ENCODE measurements at places on chromosomes 5 and 9.

DNA sequence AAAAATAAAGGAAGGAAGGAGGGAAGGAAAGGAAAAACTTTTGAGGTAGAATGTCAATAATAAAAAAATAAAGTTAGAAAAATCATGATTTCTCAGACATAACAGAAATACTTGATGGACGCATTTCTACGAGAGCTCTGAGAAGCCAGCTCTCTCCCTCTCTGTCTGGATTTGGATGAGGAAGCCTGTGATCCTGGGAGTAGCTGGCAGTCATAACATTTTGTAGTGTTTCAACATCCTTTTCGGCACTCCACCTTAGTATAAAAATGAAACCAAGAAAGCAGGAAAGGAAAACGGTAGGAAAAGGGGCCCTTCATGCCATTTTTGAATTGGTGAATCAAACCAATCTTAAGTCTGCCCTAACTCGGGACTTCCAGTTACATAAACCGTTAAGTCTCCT, 321.3 kb downstream of the EPB41L4A start:
- DNase-seq, result peak; percentile 62

DNA sequence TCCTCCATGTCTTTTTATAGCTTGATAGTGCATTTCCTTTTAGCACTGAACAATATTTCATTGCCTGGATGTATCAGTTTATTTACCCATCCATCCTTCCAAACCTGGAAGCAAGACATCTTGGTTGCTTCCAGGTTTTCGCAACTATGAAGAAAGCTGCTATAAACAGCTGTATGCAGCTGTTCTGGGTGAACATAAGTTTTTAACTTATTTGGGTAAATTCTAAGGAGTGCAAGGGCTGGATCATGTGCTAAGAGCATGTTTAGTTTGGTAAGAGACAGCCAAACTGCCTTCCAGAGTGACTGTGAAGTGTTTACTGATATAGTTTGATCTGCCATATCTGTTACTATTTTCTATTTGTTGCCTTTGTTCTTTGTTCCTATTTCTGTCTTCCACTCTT, 58.5 kb downstream of the CSF2 start:
- no peak for DNase-seq

DNA sequence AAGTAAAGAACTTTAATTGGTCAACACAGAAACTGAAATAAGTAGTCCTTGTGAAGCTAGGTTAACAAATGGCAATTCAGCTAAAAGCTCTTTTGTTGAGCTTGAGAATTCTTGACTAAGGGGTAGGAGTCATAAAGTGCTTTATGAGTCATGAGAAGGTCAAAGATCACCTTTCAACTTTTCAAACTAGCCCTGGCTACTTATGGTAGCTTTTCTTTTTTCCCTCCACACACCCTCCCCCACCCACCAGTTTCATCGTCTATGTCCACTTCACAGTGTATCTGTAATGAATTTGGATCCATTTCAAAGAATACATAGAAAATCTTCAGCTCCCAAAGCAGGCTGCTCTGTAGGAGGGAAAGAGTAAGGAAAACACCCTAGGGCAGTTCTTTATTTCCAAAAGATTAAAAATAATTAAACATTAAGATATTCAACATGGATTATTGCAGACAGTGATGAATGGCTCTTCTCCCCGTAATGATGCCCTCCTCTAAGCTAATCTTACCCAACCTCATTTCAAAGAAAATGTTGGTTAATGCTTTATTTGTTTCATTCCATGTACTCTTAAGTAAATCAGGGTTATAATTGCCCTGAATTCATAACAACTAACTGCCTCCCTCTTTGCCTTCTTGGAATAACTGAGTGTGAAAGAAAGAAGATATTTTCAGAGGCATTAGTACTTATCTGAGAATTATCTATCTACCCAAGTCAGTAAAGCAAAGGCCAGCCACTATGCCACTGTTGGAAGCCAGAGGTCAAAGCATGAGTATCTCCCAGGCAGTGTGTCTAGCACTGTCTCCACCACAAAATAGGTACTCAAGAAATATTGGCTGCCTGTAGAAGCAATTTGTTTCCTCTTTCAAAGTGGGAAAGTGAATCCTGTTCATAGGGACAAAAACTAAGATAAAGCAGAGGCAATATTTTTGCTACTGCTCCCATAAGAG, 290.6 kb downstream of the PIK3R1 start:
- peak; percentile 52 for DNase-seq

DNA sequence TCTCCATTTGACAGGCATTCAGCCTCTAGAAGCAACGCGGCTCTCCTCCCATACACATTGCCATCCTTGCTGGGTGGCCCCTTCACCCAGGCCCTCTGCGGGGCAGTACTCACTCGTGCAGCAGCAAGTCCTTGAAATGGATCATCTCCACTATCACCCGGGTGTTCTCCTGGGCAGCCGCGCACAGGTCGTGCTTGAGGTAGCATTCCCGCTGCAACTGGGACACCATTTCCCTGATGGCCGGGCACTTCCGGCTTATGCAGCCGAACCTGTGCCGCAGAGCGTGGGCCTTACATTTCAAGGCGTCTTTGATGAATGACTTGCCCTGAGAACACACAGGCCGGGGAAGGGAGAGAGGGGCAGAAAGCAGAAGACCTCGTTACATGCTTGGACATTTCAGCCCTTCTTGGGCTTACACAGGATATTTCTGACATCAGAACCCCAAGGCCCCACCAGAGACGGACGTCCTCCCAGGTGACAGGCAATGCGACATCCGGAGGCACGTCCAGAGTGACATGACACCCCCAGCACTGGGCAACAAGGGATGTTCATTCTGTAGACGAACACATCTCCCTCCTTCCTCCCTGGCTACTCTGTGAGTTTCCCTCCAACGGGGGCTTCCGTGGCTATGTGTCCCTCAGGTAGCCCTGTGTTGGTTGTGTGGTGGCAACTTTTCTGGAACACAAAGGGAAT, 5.0 kb downstream of the STC2 start:
- DNase-seq, result no peak

GRCh38 chr9:10876333-10876732, 263.5 kb upstream of the PTPRD start:
- DNase-seq, result no peak

DNA sequence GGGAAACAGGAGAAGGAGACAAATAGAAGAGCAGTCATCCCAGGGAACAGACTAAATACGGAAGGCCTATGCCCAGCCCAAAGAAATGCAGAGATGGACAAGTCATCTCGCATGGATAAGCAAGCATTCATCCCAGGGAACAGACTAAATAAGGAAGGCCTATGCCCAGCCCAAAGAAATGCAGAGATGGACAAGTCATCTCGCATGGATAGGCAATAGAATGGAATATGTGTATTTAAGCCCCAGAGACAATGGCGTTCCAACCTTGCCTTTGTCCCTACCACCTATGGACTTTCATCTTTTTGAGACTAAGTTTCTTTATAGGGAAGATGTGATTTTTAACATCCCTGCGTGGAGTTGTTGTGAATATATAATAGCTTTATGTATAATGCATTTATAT, 242.2 kb upstream of the TNC start:
- no peak for DNase-seq

- DNase-seq, result no peak
These were observed 113.8 kb downstream of the MED27 start for GRCh38 chr9:131965841-131966240.

- no peak for DNase-seq
These were observed 567.9 kb downstream of the EBF1 start for GRCh38 chr5:158531860-158532259.

GRCh38 chr5:43702815-43703214, 99.8 kb downstream of the NNT start:
- DNase-seq, result peak; percentile 50

DNA sequence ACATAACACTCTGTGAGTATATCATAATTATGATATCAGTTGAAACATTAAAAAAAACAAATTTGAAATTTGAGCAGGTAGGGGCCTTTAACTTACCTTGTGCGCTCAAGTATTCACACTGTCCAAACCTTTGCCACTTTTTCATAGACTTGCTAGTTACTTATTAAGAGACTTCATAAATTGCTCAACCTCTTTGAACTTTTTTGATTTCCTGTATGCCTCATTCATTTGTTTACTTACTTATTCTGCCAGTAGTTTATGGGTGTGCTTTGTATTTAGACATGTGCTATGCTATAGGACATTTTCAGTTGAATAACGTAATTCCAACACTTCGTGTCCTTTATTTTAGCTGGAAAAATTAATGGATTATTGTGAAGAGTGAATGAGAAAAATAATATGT, 204.8 kb downstream of the HCN1 start:
- DNase-seq, result no peak

DNA sequence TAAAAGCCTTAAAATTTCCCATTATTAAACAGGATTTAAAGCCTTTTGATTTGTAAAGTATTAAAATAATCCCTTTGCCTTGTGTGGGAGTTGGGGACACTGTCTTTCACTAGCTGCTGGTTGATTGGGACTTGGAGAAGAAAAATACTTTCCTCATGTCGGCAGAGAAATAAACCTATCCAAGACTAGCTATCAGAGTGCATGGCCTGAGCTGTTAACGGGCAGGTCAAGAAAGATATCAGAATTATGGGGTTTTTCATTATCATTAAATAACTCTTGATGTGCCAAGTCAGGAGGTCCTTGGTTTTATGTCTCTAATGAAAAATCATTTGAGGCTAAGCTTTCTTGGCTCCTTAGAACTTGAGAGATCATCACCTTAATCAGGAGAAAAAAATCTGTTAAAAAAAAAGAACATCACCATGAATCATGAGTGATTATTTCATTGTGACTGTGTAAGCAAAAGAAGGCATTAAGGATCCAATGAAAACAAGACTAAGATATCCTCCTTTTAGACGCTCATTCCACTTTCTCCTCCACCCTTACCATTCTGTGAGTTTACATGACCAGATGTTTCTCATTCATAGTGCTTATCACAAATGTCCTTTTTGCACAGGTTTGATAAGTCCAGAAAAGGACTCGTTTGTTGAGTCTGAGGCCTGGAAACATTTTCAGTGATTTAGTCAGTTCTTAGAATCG, 140.4 kb upstream of the EGFLAM start:
- DNase-seq, result peak; percentile 13

DNA sequence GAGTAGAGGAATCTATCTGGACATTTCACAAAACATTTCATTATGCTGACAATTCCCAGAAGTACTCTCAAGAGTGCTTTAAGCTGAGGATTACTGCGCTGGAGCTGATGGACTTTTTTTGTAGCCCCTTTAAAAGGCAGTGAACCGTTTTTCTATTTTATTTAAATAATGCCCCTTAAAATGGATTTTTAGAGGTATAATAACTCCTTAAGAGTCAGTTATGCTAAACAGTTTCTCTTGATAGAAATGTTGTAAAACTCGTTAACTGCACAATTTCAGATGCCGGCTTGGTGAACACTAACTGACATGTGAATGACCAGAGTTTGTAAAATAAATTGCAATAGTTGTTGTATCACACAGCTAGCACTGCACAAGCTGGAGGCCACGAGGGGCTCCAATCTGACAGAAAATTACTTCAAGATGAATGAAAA, 174.0 kb downstream of the NR2F1-AS1 start:
- no peak for DNase-seq

DNA sequence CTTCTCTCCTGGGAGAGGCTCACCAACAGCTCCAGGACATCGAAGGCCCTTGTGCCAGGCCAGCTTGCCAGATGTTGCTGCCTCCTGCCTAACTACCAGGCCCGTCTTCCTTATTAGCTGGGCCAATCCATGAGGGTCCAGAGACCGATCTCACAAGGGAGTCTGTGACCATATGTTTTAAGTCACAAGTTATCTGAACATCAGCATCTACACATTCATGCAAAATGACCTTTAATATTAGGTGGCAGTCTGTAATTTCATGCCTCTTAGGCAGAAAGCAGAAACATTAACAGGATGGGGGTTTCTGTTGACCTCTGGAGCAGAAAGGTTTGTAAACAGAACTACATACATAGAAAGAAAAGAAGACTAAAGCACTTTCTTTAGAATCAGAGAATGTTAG, 75.1 kb upstream of the SLC25A51 start:
- no peak for DNase-seq
